ENCODE measurements at places on chromosomes 12 and 14. TPM values are rescaled to one million over a fixed set of nuclear protein-coding genes. Genes with fewer than 3 reads are reported as not detected.

Gene WSCD2
- total RNA-seq: not detected

DNA sequence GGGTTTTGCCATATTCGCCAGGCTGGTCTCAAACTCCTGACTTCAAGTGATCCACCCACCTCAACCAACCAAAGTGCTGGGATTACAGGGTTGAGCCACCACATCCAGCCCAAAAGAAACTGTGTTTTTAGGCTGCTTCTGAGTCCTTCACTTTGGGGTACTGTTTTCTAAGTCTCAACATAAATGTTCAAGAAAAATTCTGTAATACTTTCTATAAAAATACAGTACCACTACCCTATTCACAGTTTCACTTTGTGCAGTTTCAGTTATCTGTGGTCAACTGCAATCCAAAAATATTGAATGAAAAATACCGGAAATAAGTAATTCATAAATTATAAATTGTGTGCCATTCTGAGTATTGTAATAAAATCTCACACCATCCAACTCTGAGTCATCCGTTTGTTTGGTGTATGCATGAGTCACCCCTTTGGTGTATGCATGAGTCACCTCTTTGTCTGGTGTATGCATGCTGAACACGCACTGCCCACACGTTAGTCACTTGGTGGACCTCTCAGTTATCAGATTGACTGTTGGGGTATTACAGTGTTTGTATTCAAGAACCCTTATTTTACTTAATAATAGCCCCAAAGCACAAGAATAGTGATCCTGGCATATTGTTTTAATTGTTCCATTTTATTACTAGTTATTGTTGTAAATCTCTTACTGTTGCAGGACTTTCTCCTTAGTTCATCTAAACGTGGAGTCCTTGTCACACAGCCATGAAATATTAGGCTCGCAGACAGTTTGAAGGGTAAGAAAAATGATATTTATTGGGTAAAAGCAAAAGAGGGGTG, 190.2 kb downstream of the FSCB start:
- no peak overlapping the region for H3K4me3 ChIP-seq
- H3K27ac ChIP-seq: no peak overlapping the region
- H3K27me3 ChIP-seq: no peaks in the 10 kb centered on the region
- peak; percentile 30 for DNase-seq

Gene MYL6B
- not detected for total RNA-seq

DNA sequence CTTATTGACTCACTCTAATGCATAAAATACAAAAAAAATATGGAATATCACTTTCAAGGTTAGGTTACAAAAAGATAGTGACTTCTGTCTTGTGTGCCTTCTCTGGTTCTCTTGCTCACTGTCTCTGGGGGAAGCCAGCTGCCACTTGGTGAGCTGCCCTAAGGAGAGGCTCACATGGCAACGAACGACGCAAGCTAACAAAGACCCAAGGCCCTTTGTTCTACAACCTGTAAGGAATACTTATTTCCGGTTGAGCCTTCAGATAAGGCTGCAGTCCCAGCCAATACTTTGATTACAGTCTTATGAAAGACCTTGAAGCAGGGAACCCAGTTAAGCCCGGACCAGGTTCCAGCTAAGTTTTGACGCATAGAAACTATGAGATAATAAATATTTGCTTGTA, 242.4 kb upstream of the TBX3 start:
- H3K4me1 ChIP-seq: no peaks in the 10 kb centered on the region
- H3K4me3 ChIP-seq: no peak overlapping the region
- H3K27me3 ChIP-seq: no peaks in the 10 kb centered on the region
- H3K36me3 ChIP-seq: no peaks in the 10 kb centered on the region
- H3K27ac ChIP-seq: no peak overlapping the region

- no peak for DNase-seq
- peaks cover 11% of the 10 kb centered on the region for H3K4me1 ChIP-seq
- H3K36me3 ChIP-seq: no peaks in the 10 kb centered on the region
These were observed 206.6 kb upstream of the DIO3 start for GRCh38 chr14:101354726-101355125.

Gene SLCO1A2
- total RNA-seq: not detected

DNA sequence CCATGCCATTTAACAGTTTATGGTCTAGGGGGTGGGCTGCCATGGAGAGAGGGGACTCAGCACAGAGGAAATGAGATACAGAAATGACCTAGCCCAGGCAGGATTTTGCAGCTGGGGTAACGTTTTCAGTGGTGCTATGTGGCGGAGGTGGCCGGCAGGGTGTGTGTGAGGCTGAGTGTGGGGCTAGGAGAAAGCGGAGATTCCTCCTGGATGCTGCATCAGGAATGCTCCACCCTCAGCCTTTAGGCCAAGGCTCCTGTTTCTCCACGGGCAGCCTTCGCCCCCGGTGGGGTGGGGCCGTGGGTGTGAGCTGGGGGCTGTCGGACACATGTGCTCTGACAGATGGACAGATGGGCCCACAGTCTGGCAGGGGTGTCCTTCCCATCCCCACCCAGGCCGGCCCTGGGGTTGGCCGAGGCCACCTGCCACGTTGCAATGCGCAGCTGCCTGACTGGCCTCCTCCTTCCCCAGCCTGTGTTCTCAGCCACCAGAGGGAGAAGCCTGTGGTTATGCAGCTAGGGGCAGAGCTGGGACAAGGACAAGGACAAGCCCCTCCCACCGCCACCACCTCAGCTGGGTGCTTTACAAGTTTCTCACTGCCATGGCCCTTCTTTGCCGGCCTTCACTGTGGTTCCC, 44.3 kb downstream of the TEAD4 start:
- no peak for DNase-seq
- no peak overlapping the region for H3K4me3 ChIP-seq
- no peak overlapping the region for H3K27ac ChIP-seq
- H3K36me3 ChIP-seq: no peaks in the 10 kb centered on the region
- no peaks in the 10 kb centered on the region for H3K4me1 ChIP-seq

GRCh38 chr14:92900660-92901059, 22.3 kb upstream of the CHGA start:
- no peaks in the 10 kb centered on the region for H3K4me1 ChIP-seq
- H3K27ac ChIP-seq: no peak overlapping the region
- no peak for DNase-seq
- H3K36me3 ChIP-seq: no peaks in the 10 kb centered on the region

- DNase-seq: no peak
- no peaks in the 10 kb centered on the region for H3K4me1 ChIP-seq
- H3K27me3 ChIP-seq: no peaks in the 10 kb centered on the region
- H3K27ac ChIP-seq: no peak overlapping the region
These were observed 14.8 kb upstream of the APOF start for GRCh38 chr12:56377310-56377988.

DNA sequence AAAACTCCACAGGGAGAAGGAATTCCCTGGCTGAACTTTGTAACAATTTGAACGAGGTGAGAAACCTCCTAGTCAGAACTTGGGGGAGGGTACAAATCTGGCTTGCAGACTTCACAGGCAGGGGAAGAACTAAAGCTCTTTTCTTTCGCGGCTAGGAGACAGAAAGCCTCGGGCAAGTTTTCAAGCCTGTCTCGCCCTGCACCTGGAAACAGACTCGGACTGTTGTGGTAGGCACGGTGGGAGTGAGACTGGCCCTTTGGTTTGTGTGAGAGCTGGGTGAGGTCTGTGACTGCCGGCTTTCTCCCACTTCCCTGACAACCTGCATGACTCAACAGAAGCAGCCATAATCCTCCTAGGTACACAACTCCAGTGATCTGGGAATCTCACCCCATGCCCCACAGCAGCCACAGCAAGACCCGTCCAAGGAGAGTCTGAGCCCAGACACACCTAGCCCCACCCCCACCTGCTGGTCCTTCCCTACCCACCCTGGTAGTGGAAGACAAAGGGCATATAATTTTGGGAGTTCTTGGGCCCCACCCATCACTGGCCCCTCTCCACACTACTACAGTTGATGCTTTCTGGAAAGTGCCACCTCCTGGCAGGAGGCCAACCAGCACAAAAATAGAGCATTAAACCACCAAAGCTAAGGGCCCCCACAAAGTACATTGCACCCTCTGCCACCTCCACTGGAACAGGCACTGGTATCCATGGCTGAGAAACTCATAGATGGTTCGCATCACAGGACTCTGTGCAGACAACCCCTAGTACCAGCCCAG, 102.7 kb upstream of the ST8SIA1 start:
- no peaks in the 10 kb centered on the region for H3K36me3 ChIP-seq
- no peak overlapping the region for H3K4me3 ChIP-seq
- no peaks in the 10 kb centered on the region for H3K4me1 ChIP-seq
- no peaks in the 10 kb centered on the region for H3K27me3 ChIP-seq
- DNase-seq: no peak

Gene CACNA2D4
- total RNA-seq: 6.5 TPM

DNA sequence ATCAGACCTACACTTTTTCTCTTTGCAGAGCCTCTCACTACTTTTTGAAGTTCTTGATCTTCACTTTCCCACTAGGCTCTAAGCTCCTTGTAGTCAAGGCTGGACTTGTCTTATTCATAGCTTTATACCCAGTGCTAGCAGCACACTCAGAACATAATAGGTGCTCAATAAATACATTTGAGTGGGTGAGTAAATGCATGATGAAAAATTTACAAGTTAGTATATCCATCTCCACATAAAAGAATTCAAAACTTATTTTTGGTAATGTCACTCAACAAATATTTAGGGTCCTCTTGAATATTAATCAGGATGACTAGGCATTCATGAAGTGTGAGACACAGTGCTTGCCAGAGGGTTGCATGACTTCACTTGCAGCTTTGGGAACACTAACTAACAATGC, 52.6 kb downstream of the NRXN3 start:
- no peaks in the 10 kb centered on the region for H3K4me1 ChIP-seq
- H3K4me3 ChIP-seq: no peak overlapping the region
- no peak for DNase-seq
- H3K36me3 ChIP-seq: no peaks in the 10 kb centered on the region
- H3K27ac ChIP-seq: no peak overlapping the region

Gene RD3L
- not detected for total RNA-seq

- no peaks in the 10 kb centered on the region for H3K4me1 ChIP-seq
- no peaks in the 10 kb centered on the region for H3K27me3 ChIP-seq
- H3K36me3 ChIP-seq: no peaks in the 10 kb centered on the region
- H3K4me3 ChIP-seq: no peak overlapping the region
These were observed 49.4 kb downstream of the TPCN1 start for GRCh38 chr12:113270709-113271009.

Gene A2ML1
- total RNA-seq: not detected

GRCh38 chr12:115160271-115161128, 476.5 kb upstream of the TBX3 start:
- no peaks in the 10 kb centered on the region for H3K36me3 ChIP-seq
- no peak overlapping the region for H3K4me3 ChIP-seq
- H3K4me1 ChIP-seq: no peaks in the 10 kb centered on the region
- no peaks in the 10 kb centered on the region for H3K27me3 ChIP-seq
- no peak overlapping the region for H3K27ac ChIP-seq
- no peak for DNase-seq

- H3K4me1 ChIP-seq: no peaks in the 10 kb centered on the region
- H3K27ac ChIP-seq: no peak overlapping the region
- H3K4me3 ChIP-seq: no peak overlapping the region
- no peaks in the 10 kb centered on the region for H3K36me3 ChIP-seq
These were observed 120.1 kb downstream of the MDGA2 start for GRCh38 chr14:47555333-47555732.

- no peaks in the 10 kb centered on the region for H3K4me1 ChIP-seq
- no peaks in the 10 kb centered on the region for H3K27me3 ChIP-seq
- H3K36me3 ChIP-seq: no peaks in the 10 kb centered on the region
- peak; percentile 9 for DNase-seq
These were observed 842.3 kb downstream of the SLC6A15 start for GRCh38 chr12:84070292-84070691.

- H3K4me3 ChIP-seq: no peak overlapping the region
- H3K27me3 ChIP-seq: no peaks in the 10 kb centered on the region
- no peaks in the 10 kb centered on the region for H3K36me3 ChIP-seq
- H3K4me1 ChIP-seq: no peaks in the 10 kb centered on the region
These were observed 250.8 kb downstream of the EGLN3 start for GRCh38 chr14:33700052-33700451.

- peak; percentile 34 for DNase-seq
- H3K27ac ChIP-seq: no peak overlapping the region
- H3K4me3 ChIP-seq: no peak overlapping the region
- no peaks in the 10 kb centered on the region for H3K4me1 ChIP-seq
- no peaks in the 10 kb centered on the region for H3K36me3 ChIP-seq
These were observed 101.0 kb downstream of the BEGAIN start for GRCh38 chr14:100486025-100486828.

Gene IFI27L1
- total RNA-seq: 12.3 TPM

DNA sequence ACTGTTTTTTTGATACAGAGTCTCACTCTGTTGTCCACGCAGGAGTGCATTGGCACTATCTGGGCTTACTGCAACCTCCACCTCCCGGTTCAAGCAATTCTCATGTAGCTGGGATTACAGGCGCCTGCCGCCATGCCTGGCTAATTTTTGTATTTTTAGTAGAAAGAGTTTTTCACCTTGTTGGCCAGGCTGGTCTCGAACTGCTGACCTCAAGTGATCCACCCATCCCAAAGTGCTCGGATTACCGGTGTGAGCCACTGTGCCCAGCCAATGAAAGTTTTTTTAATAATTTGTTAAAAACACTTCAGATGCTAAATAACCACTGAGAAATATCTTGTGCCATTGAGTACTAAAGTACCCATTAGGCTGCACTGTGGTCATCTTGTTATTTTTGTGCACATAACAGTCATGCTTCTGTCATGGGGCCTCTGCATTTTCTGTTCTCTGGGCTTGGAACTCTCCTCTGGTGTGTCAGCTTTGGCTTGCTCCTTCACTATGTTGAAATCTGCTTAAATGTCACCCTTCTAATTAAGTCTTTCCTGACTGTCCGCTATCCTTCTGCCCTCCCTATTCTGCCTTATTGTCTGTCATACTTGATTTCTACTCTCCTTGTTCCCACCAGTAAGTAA, 105.1 kb downstream of the KTN1 start:
- H3K36me3 ChIP-seq: peaks cover 28% of the 10 kb centered on the region
- H3K27me3 ChIP-seq: no peaks in the 10 kb centered on the region
- no peaks in the 10 kb centered on the region for H3K4me1 ChIP-seq
- no peak overlapping the region for H3K27ac ChIP-seq
- DNase-seq: no peak
- H3K4me3 ChIP-seq: no peak overlapping the region

GRCh38 chr12:99131751-99132199, 486.7 kb downstream of the APAF1 start:
- no peak for DNase-seq
- no peaks in the 10 kb centered on the region for H3K27me3 ChIP-seq
- H3K4me1 ChIP-seq: peaks cover 3% of the 10 kb centered on the region
- H3K4me3 ChIP-seq: no peak overlapping the region

GRCh38 chr12:55636116-55636655, 506 bp upstream of the OR10P1 start:
- no peak for DNase-seq
- no peak overlapping the region for H3K27ac ChIP-seq
- H3K4me3 ChIP-seq: no peak overlapping the region
- no peaks in the 10 kb centered on the region for H3K4me1 ChIP-seq
- H3K27me3 ChIP-seq: no peaks in the 10 kb centered on the region

Gene PLEKHD1
- total RNA-seq: not detected

Gene DCAF5
- 25.1 TPM for total RNA-seq

Data from transverse colon (tissue), 4 donors.